Pancreas (tissue), 10 donors: ENCODE measurements at places on chromosomes 11 and 22. TPM values are rescaled to one million over a fixed set of nuclear protein-coding genes. Genes with fewer than 3 reads are reported as not detected.
A peak's percentile ranks its signal among the peaks of the same experiment; 100 is the strongest.

The UBQLN3 gene
- not detected for total RNA-seq

The RIC3 gene
- total RNA-seq = 13.2 TPM

The LYVE1 gene
- total RNA-seq = 3.4 TPM

DNA sequence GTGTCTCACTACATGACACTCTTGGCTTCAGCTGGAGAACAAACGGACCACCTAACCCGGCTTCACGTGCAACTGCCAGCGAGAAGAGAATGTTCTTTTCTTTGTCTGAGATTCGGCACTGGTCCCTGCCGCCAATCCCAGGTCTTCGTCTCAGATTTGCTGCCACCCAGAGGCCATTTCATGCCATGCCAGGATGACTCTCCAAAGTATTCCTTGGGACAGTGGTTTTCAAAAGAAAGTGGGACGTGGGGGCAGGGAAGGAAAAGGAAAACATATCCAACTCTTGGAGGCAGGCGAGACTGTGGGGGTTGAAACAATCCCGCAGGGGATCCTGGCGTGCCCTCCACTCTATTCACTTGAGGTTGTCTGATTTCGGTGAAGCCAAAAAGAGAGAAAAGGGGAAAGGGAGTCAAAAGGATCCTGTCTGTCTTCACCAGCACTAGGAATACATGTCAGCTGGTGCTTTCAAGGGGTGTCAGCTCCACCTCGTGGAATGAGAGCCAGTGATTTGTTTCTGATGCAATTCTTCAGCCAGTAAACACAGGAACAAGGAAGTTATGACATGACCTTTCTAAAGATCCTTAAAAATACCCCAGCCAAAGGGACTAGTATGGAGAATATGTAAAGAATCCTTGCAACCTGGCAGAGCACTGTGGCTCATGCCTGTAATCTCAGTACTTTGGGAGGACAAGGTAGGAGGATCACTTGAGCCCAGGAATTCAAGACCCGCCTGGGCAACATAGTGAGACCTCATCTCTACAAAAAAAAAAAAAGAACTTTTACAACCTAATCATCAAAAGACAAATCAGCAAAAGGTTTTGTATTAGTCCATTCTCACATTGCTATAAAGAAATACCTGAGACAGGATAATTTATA lies 41.0 kb upstream of the APLNR start:
- peaks cover 8% of the 10 kb centered on the region for H3K4me1 ChIP-seq
- DNase-seq = peak; percentile 76
- H3K4me3 ChIP-seq = no peak overlapping the region
- no peak overlapping the region for H3K27ac ChIP-seq
- H3K36me3 ChIP-seq = no peaks in the 10 kb centered on the region

The FAM181B gene
- 0.49 TPM for total RNA-seq

DNA sequence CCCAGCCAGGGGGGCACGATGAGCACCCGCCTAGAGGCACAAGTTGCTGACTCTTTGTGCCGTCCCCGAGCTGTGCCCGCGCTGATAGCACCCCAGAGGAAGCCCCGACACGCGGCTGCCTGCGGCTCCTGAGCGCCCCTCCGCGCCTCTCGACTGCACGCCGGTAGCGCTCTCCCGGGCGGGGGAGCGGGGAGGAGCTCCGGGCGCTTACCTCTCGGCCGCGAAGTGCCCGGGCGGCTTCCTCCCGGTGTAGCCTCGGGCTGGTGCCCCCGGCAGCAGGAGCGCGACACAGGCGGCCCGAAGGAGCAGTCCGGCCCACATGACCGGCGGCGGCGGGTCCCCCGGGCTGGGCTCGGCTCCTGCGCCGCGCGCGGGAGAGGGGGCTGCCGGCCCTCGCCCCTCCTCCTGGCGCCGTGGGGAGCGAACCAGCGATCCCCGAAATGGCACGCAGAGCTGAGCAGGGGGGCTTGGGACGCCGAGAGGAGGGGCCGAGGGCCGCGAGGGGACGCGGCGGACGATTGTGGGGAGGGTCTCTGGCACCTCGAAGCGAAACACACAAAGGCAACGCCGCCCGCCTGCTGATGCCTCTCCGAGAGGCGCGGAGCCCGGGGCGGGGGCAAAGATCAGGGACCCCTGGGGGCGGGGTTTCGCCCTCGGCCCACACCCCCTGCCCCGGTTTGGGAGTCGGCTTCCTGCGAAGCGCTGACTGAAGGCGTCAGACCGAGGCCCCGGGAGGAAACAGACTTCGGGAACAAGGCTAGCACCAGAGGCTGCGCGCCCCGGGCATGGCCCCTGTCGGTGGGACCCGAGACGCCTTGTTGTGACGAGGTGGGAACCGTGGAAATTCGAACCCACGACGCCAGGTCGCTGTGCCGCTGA lies at the start of gene VWCE:
VWCE (minus strand) TSS at position 600 of the 879 bp plus-strand sequence; CDS start at position 321, 279 bp downstream.
- DNase-seq = peak; percentile 48
- H3K36me3 ChIP-seq = no peaks in the 10 kb centered on the region
- H3K27ac ChIP-seq = no peak within 1 kb of the TSS
- H3K4me1 ChIP-seq = peaks cover 5% of the 10 kb centered on the region
- peak within 1 kb of the TSS; percentile 29 for H3K4me3 ChIP-seq

DNA sequence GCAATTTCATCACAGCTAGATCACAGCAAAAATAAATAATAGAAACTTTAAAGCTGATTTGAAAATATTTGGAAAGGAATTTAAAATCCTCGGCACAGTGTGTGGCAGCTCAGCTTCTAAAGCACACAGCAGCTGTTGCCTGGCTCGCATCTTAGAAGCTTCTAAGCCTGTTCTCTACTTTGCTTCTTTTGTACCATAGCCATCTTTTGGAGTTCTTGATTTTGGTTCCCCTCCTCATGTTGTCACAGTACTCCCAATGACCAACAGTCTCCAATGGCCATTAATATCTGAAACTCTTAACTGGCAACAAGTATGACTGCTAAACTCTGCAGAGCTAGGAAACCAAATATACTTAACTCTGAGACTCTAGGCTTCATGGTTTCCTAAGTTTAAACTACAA lies 28.8 kb downstream of the CHKA start:
- DNase-seq = no peak
- no peak overlapping the region for H3K27ac ChIP-seq
- H3K4me1 ChIP-seq = peaks cover 56% of the 10 kb centered on the region
- H3K4me3 ChIP-seq = no peak overlapping the region
- H3K36me3 ChIP-seq = no peaks in the 10 kb centered on the region
